Foreskin keratinocyte (primary cell): ENCODE measurements at places on chromosomes 5 and 9. TPM values are rescaled to one million over a fixed set of nuclear protein-coding genes. Genes with fewer than 3 reads are reported as not detected.

TAF11L5 gene
- not detected in 2 replicates for total RNA-seq

CYSRT1 gene
- total RNA-seq, result 0.92 and 1.2 TPM in 2 replicates

IL7R gene
- total RNA-seq, result 4.5 and 6.7 TPM in 2 replicates

LECT2 gene
- not detected in 2 replicates for total RNA-seq

SMIM33 gene
- not detected in 2 replicates for total RNA-seq

IFNA21 gene
- total RNA-seq, result not detected in 2 replicates

ATP6V1G1 gene
- 108 and 128 TPM in 2 replicates for total RNA-seq
